ENCODE measurements at places on chromosomes 6 and 20.

DNA sequence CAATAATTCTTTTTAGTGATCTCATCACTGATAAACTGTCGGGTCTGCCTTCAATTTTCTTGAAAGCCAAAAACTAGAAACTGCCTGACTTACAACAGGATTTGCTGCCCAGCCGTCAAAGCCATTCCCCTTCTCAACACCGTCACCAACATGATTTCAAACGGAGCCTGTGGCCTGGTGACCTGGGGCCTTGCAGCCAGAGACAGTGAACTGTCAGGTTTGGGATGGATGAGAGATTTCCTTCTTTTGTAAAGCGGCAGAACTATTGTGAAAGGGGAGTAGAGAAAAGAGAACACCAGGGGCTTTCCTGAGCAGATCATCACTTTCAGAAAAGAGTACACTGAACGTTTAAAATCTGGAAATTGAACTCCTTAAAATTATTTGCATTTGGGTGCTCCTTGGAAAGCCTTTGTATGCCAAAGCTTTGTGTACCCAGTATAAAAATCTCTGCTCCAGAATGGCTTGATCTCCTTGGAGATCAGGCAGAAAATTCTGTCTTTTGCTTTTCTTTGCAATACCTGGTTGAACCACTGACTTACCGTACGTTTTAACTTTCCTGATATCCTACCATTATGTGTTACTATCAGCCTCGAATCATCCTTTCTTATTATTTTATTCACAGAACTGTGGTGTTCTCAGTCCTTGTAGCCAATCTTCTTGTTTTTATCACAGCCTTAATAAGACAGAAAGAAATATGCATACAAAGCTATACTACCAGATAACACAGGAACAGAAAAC is 125.2 kb downstream of the PACRG start:
- no peak for DNase-seq

- DNase-seq, result no peak
Measured at GRCh38 chr6:51594981-51595380, 492.4 kb downstream of the PKHD1 start.

GRCh38 chr20:23629017-23629541 is 8.7 kb downstream of the CST3 start:
- DNase-seq, result no peak

DNA sequence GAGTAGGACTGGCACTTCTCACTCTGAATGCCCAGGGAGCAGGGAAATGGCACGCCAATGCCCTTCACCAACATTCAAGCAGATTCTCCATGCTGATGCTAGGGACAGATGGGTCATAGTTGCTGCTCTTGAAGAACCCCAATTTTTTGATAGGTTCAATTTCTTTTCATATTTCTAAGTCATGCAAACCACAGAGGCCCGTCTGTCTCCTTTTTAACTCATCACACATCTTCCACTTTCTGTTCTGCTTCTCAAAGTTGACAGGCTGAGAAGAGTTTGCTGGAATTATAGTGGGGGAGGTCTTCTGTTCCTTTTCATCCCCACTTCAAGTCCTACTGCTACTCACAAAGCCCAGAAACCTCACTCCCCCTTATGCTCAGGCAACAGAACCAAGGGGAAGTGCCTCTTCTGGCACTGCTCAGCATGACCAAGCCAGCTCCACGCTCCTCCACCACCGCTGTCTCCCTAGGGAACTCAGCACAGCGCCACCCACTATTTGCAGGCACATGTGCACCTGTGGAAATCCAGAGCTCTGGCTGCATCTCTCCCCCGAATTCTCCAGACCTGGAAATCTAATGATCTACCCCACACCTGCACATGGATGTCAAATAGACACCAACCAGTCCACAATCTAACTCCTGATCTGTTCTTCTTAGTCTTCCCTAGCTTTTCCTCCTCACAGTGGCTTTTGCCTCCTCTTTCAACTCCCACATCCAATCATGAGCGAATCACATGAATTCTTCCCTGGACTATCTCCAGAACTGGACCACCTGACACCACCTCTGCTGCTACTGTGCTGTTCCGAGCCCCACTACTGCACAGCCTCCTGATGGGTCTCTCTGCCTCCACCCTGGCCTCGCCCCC is 10.7 kb downstream of the ZBTB24 start:
- no peak for DNase-seq

DNA sequence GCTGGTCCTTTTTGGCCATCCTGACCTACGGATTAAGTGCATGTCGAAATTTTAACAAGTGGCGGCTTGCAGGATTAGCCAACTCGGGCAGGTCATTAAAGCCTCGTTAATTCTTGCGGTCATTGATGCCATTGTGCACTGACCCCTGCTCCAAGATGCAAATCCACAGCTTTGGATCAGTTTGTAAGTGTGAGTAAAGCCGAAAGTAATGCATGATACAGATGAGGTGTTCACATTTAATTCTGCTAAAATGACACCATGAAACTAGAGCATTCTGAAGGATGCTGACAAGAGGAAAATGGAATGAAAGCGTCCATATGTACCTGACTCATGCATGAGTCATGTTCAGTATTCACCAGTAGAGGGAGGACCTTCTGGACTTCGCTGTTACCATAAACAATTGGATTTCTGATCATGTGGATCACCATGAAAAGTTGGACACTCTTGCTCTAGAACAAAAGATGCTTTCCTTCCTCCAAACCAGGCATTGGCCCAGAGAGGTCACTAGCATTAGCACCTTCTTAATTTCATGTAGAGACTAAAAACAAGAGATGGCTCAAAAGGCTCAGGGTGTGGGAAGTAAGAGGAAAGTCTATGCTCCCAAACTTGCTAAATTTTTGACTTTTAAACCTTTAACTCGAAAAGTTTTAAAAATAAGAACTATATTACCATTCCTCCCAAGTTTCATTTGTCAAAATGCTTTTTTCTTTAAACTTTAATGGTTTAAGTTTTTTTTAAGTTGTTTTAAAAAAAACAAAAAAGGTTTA is 48.0 kb downstream of the MUC22 start:
- peak; percentile 87 for DNase-seq

DNA sequence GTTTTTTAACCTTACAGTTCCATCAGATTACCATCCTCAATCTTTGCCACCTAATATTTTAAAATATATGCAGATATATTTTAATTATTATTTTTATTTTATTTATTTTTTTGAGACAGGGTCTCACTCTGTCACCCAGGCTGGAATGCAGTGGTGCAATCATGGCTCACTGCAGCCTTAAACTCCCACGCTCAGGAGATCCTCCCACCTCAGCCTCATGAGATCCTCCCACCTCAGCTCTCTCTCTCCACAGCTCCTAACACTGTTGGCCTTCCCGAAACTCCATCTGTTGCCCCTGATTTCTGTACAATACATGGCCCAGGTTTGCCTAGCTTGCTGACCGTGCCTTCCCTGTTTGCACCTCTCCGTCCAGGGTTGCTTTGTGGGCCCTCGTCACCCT is 4.4 kb upstream of the TAB2 start:
- no peak for DNase-seq

GRCh38 chr6:114382406-114382805 is 39.6 kb upstream of the HS3ST5 start:
- DNase-seq, result no peak

GRCh38 chr20:43682446-43682845 is 15.5 kb downstream of the MYBL2 start:
- DNase-seq, result no peak

DNA sequence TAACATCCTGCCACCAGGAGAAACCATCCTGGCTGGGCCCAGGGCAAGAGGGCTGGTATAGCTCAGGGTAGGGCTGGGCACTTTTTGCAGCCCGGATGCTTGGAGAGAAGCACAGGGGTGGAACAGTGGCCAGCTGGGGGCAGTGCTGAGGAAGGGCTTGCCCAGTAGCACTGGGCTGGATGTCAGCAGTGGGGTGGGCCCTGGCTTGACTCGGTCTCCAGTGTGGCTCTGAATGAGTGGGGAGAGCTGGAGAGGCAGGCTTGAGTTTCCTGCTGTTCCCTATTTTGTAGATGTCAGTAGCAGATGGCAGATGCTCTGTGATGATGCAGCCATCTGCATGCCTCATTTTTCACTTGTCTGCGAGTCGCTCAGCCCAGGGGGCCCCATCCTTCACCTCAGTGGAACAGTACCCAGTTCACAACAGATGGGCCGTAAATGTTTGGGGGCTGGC is 56.3 kb upstream of the TULP1 start:
- DNase-seq, result no peak

All from HTR-8/SVneo (cell line).